ENCODE measurements at places on chromosomes 4 and X.
A peak's percentile ranks its signal among the peaks of the same experiment; 100 is the strongest.

- no peak for DNase-seq
Observed at GRCh38 chr4:38117591-38117990, 157.4 kb downstream of the PTTG2 start.

DNA sequence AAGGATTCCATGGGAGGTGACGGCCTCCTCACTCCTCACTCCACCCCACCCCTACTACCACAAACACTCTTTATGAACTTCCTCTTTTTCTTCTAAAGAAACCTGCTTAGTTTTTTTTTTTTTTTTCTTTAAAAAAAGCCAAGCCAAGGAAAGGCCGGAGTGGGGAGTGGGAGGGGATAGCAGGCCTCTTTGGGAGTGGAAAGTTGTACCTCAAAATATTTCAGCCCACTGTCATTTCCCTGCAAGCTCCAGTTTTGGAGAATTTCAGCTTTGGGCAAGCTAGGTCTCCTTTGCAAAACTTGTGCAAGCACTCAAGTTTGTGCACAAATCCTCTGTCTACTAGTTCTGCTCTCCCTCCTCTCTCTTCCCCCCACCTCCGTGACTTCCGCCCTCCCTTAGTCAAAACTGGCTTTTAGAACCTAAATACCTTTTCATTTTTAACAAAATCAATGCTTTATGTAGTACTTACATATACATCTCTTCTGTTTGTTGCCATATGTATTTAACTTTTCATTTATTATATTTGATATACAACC lies 512 bp upstream of the ANTXR2 start:
- DNase-seq: no peak

DNA sequence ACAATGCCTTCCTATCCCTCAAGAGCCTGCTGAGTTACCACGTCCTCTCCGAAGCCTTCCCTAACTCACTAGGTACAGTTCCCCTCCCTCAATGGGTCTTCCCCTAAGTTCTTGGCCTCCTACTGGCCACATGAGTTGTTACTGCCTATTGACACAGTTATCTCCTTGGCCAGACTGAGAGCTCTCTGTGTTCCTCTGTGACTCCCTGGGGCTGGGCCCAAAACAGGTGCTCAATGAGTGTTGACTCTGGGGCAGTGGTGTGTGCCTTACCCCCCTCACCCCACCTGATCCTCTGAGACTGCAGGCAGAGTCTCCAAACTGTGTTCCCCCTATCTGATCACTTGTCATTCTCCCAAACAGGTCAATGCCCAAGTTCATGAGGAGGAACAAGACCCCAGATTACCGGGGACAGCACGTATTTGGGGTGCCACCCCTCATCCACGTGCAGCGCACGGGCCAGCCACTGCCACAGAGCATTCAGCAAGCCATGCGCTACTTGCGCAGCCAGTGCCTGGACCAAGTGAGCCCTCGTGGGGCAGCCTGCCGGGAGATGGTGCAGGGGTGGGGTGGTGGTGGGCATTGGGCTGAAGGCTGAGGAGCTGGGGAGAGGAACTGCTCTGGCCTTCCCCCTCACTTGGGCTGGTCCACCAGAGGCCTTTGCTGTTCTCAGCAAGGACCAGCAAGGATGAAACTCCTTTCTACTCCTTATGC lies 72.6 kb downstream of the STARD8 start:
- no peak for DNase-seq

- DNase-seq: peak; percentile 60
Observed at GRCh38 chrX:40105835-40106675, 8.3 kb upstream of the BCOR start.

- DNase-seq: peak; percentile 75
Observed at GRCh38 chr4:185165605-185166063, 22.6 kb downstream of the SLC25A4 start.

DNA sequence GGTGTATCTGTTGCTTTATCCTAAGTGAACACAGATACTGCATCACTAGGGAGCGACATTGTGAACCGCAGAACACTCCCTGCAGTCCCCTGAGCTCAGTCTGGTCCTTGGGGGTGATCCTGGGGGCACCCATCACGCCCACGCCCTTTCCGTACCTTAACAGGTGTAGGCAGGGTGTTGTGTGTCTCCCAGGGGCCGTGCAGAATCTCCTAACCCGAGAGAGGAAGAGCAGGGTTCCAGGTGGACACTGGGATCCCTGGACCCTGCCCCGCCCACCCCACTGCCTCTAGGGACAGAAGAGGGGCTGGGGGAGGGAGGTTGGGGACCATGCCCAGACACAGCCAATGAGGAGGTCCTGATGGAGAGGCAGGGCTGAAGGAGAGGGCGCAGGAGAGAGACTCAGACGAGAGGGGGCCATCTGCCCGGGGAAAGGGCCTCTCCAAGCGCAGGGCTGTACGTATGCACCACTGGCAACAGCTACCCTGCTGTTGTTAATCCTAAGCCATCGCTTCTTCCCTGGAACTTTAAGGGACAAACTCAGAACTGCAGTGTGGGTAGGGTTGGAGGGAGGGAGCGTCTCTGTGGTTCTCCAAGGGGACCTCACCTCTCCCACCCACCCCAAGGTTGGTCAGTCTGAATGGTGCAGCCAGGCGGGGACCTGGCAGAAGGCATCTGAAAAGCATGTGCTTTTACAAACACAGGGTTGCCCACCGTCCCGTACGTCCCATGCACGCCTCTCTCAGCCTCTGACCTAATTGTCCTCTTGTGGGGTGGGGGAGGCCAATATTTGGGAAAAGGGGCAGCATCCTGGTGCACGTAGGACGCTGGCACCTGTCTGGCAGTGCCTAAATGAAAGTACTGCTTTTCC lies 2.5 kb downstream of the P2RY8 start:
- no peak for DNase-seq

GRCh38 chr4:77219266-77219665 lies 62.3 kb downstream of the CCNG2 start:
- no peak for DNase-seq

GRCh38 chr4:53653484-53654053 lies 62.3 kb upstream of the LNX1 start:
- peak; percentile 40 for DNase-seq

GRCh38 chrX:86103061-86103460 lies 45.2 kb upstream of the DACH2 start:
- no peak for DNase-seq

DNA sequence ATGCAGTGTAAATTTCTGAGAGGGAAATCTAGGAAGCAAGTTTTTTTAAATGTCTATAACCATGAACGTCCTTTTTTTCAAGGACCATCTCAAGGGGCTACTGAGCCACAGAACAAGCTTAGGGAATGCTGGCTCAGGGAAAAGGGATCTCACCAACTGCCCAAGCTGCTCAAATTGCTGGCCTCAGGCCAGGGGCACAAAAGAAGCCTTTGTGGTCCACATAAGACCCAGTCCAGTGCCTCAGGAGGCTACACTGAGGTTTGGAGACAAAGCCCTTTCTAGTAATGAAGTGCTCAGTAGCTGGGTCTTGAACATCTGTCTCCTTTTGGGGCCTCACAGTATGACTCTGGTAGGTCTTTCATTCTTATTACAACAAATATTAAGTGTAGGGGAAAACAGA lies 305.5 kb downstream of the RAB28 start:
- DNase-seq: no peak

DNA sequence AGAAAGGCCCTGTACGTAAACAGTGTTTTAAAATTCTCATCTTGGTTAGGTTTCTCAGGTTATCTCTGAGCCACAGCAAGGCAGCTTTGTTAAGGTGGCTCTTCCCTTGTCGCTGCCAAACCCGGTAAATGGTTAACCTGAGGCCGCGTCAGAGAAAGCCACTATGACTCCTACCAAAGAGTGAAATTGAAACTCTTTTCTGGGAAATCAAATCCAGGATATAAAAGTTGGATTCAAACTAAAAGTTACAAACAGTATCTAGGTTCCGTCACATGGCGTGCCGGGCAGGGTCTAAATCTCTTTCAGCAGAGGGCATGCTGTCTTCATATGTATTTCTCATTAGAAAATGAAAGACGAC lies 433 bp downstream of the MMAA start:
- DNase-seq: peak; percentile 36

DNA sequence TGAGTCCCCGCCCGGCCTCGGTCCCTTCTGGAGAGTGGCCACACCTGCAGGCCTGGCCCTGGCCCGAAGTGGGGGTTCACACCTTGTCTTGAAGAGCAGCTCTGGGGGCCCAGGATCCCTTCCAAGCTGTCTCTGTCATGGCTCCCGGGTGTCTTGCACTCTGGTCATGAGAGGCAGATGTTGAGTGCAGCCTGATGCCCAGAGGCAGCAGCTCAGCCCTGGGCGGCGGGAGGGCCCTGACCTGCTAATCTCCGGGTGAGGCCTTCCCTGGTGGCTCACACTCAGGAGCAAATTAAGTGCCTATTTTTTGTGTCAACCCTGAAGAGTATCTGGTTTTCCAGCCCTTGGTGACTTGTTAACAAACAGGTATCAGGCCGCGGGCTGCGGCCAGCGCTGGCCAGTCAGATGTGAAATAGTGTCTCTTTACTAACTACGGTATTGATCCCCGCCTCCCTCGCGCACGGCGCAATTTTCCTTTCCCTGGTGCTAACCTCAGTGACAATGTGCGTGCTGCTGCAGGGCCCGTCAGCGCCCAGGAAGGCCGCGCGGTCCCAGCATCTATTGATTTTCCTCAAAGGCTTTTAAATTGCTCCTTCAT lies 24.2 kb downstream of the NKX1-1 start:
- no peak for DNase-seq

- DNase-seq: no peak
Observed at GRCh38 chr4:168387091-168387490, 68.5 kb upstream of the DDX60 start.

GRCh38 chr4:129908117-129908516 lies 812.2 kb downstream of the C4orf33 start:
- DNase-seq: no peak

DNA sequence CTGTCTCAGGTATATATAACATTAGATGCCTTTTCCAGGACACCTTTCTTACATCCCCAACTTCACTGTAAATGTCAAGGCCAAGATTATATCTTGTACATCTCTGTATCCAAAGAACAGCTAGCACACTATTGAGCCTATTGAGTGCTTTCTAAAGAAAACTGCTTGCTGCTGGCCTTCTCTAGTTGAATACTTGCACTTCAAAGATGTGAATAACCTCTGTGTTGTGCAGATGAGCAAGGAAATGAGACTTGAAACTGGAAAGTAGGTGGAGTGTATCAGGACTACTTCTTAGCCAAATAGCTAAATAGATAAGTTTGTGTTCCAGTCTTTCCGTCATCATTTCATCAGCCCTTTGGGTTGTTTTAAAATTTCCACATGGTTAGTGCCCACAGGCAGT lies 704.4 kb upstream of the AMOT start:
- DNase-seq: no peak

- DNase-seq: no peak
Observed at GRCh38 chrX:107204068-107204605, 2.1 kb downstream of the NUP62CL start.

DNA sequence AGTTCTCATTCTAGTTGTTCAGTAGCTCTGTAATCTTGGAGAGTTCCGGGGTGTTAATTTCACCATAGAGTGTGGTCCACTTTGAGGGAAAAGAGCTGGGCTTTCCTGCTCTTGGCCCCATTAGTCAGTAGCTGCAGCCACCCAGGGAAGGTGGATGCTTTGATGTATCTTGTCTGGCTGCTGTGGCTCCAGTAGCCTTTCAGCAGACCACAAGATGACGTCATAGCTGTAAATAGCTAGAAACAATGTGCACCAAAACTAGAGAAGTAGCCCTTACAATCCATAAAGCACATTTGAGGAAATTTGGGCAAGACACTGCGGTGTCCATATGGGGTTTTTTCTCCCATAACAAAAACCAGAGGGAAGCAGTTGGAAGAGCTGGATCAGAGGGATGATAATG lies 32.9 kb upstream of the PRPS2 start:
- DNase-seq: peak; percentile 4

DNA sequence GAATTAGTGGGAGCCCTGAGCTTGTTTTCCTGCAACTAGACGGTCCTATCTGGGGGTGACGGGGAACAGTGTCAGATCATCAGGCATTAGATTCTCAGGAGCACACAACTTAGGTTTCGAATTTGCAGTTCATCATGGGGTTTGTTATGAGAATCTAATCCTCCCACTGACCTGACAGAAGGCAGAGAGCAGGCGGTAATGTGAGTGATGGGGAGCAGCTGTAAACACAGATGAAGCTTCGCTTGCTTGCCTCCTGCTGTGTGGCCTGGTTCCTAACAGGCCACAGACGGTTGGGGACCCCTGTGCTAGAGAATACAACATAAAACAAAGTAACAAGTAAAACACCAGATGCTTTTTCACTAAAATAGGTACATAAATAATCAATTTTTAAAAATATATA lies 86.2 kb upstream of the BLTP1 start:
- no peak for DNase-seq

DNA sequence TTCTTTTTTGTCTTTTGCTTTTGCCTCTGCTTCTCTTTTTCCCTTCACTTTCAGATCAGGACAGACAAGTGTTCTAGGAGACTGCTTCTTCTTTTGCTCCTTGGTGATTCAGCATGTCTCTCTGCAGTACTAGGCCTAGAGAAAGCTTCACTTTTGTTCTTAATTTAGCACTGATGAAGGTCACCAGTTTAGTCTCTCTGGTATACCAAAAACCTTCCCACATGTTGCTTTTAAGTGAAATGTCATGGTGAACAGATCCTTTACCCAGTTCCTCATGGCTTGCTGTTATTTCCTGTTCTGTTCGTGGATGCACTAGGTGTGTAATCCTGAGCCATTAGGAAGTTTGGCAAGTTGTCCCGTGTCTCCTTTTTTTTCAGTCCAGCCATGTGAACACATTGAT lies 53.3 kb downstream of the NBDY start:
- DNase-seq: no peak

All from fibroblast of skin of abdomen (primary cell).